Left lung (tissue), 14 donors: ENCODE measurements at places on chromosomes 12 and 14.

- DNase-seq = no peak
Observed at GRCh38 chr14:35932136-35932535, 106.0 kb downstream of the BRMS1L start.

- peak; percentile 88 for DNase-seq
Observed at GRCh38 chr12:89525305-89525823, 483 bp downstream of the POC1B start.

GRCh38 chr12:94309373-94309772 lies 150.3 kb downstream of the CEP83 start:
- DNase-seq = no peak

DNA sequence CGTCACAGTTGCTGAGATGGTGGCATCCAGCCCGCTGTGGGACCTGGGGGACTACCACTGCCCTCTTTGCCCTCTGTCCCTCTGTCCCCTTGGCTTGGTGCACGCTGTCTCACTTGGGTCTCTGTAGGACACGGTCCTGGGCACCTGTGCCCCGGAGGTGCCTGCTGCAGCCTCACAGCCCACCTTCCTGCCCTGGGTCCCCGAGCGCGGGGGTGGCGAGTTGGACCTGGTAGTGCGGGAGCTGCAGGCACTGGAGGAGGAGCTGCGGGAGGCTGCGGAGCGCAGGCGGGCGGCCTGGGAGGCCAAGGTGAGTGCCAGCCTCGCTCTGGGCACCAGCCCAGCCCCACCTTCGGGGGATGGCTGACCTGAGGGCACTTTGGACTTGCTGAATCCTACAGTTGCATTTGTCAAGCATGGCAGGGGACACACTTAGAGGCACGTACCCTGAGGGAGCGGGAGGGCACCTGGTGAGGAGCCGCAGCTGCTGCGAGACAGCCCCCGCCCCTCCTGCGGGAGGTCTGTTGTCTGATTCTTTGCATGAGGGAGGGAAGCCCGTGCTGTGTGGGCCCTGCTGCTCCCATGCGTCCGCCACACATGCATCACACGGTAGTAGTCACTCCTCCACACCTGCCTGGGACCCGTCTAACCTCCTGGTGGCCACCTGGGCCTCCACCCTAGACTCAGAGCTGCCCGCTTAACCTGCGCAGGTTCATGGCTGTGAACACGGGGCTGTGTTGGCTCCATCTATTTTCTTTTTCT lies 6.8 kb downstream of the TEDC1 start:
- DNase-seq = peak; percentile 77

DNA sequence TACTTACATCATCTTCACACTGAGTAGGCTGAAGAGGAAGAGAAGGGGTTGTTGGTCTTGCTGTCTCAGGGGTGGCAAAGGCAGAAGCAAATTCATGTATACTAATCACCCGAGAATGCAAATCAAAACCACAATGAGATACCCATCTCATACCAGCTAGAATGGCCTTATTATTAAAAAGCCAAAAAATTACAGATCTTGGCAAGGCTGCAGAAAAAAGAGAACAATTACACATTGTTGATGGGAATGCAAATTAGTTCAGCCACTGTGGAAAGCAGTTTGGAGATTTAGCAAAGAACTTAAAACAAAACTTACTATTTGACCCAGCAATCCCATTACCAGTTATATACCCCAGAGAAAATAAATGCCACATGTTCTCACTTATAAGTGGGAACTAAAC lies 154.9 kb downstream of the SEC23A start:
- DNase-seq = no peak

DNA sequence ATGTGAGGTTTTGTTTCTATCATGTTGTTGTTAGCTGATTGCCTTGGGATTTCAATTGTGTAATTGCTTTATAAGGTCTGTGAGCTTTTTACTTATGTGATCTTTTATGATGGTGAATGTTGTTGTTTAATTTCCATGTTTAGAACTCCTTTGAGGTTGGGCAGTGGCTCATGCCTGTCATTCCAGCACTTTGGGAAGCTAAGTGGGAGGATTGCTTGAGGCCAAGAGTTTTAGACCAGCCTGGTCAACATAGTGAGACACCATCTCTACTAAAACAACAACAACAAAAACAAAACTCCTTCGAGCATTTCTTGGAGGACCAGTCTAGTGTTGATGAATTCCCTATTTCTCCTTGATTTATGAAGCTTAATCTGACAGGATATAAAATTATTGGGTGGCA lies 102.1 kb upstream of the PMCH start:
- no peak for DNase-seq

DNA sequence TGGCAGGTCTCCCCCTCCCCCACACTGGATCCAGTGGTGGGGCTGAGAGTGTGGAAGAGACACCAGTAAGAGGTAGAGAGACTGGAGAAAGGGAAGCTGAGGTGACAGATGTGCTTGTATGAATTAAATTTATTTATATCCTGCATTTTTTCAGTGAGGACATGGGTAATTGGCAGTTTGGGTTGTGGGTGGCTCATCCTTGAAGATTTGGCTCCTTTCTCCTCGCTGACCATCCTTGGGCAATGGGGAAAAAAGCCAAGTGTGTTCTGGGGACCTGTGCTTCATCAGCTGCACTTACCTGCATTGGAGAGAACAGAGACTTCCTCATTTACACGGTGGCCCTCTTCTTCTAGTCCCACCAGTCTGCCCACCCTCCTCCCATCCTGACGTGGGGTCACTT lies 86.4 kb downstream of the RFX4 start:
- DNase-seq = no peak

GRCh38 chr12:20438299-20438779 lies 70.0 kb downstream of the PDE3A start:
- DNase-seq = no peak

DNA sequence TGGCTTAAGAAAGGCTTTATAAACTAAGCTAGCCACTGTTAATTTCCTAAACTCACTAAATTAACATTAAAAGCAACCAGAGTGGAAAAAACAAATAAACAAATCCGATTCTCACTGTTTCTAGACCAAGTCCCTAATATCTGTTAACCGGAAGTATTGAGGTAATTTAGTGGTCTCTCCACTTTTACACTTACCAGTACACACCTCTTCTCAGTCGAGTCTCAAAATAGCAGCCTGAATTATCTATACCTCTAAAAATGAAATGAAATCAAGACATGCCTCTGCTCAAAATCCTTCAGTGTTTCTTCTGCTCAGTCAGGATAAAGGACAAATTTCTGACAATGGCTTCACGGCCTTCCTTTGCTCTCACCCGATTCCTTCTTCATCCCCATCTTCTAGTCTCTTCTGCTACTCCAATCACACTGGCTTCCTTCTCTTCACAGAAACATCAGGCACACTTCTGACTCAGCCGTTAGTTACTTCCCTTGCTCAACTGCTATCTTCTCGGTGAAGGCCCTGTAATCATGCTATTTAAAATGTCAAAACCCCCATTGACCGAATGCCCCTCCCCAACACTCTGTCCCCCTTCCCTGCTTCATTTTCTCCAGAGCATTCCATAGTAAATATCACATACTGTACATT lies 161.3 kb downstream of the KITLG start:
- DNase-seq = no peak
